ENCODE measurements at places on chromosomes 2 and 18. TPM values are rescaled to one million over a fixed set of nuclear protein-coding genes. Genes with fewer than 3 reads are reported as not detected.

CROCC2 gene
- not detected for polyA plus RNA-seq

CCDC141 gene
- not detected for polyA plus RNA-seq

FAM210A gene
- polyA plus RNA-seq: 25.3 TPM

DNA sequence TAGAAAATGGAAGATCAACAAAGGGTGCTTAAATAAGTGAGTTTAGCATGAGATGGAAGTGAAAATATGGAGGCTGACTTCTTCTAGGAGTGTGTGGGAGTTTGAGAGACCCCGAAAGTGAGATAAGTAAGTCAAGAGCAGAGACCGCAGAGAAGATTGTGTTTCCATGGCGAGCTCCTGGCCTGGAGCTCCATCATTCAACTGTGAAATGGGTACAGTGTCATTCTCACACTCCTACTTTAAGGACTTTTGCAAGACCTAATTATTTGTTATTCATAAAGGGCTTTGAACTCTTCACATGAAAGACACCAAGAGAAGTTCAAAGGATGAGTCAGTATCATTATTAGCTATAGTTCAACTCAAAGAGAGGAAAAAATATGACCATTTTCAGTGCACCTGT is 134.2 kb upstream of the PIK3C3 start:
- H3K27ac ChIP-seq: no peak overlapping the region
- no peaks in the 10 kb centered on the region for H3K36me3 ChIP-seq
- no peaks in the 10 kb centered on the region for H3K4me1 ChIP-seq
- H3K4me3 ChIP-seq: no peak overlapping the region

GRCh38 chr2:70442301-70443077 is 111.1 kb downstream of the TGFA start:
- H3K27ac ChIP-seq: no peak overlapping the region
- H3K36me3 ChIP-seq: peaks cover 11% of the 10 kb centered on the region
- no peak for DNase-seq
- no peaks in the 10 kb centered on the region for H3K4me1 ChIP-seq
- no peaks in the 10 kb centered on the region for H3K27me3 ChIP-seq
- H3K4me3 ChIP-seq: no peak overlapping the region

DNA sequence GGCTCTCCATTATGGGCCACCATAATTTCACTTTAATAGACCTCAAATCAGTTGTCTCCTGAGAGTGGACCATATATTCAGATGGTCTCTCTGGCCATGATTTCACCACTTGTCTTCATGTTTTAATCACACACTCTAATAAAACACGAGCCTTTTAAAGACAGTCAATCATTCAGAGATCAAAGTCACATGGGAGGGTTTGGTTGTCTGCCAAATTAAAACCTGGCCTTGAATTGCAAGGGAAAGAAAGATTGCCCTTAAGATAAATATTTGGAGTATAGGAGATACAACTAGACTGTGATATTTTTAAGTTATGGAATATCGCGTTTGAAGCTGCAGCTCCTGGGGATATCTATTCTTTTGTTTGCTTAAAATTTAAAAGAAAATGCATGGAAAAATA is 377.8 kb upstream of the DDX18 start:
- H3K4me3 ChIP-seq: no peak overlapping the region
- H3K36me3 ChIP-seq: no peaks in the 10 kb centered on the region
- H3K27ac ChIP-seq: no peak overlapping the region
- H3K4me1 ChIP-seq: no peaks in the 10 kb centered on the region
- DNase-seq: no peak

- no peak for DNase-seq
- H3K27ac ChIP-seq: no peak overlapping the region
- H3K4me3 ChIP-seq: no peak overlapping the region
- H3K36me3 ChIP-seq: no peaks in the 10 kb centered on the region
- peaks cover 5% of the 10 kb centered on the region for H3K4me1 ChIP-seq
- no peaks in the 10 kb centered on the region for H3K27me3 ChIP-seq
Measured at GRCh38 chr2:60853531-60853930, 27.8 kb upstream of the REL start.

DLX2 gene
- 0.26 TPM for polyA plus RNA-seq

DNA sequence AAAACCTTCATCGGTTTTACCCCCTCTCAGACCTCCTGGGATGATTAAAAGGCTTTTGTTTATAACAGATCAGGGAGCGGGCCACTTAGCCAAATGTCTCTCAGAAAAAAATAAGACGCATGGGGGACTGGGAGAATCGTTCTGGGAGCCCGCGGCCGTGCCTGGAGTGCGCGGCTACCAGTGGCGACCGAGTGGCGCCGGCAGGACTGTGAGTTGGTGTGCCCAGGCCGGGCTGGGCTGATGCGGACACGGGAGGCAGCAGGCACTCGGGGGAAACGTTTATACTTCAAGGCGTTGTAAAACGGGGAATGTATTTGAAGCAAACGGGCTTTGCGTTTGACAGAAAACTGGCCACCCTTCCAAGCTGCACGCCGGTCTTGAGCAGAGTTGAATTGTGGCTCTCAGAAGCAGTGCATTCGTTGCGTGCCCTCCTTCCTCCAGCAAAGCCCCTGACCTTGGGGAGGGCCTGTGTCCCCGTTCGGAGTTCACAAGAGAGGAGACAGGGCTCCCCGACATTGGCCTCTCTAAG is 4.7 kb upstream of the HOXD10 start:
- DNase-seq: no peak
- no peak overlapping the region for H3K27ac ChIP-seq
- H3K36me3 ChIP-seq: no peaks in the 10 kb centered on the region
- H3K4me1 ChIP-seq: no peaks in the 10 kb centered on the region

DNA sequence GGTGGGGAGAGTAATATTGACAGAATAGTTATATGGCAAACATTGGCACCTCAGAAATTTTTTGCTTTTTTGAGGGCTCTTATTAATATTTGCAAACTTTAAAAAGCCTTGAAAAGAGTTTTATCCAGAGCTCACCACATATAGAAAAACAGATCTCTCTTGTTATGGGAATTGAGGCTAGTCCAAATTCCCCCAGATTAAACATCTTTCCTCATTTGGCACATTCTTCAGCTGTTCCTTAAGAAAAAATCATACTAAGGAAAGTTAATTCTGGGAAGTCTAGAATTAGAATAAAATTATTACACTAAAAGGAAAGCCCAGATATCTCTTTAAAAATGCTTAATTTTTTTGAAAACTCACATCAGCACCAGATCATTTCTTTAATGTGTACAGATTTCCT is 5.6 kb downstream of the TFPI start:
- DNase-seq: no peak
- H3K27ac ChIP-seq: no peak overlapping the region
- H3K36me3 ChIP-seq: no peaks in the 10 kb centered on the region
- H3K4me3 ChIP-seq: no peak overlapping the region
- H3K4me1 ChIP-seq: peaks cover 22% of the 10 kb centered on the region

DNA sequence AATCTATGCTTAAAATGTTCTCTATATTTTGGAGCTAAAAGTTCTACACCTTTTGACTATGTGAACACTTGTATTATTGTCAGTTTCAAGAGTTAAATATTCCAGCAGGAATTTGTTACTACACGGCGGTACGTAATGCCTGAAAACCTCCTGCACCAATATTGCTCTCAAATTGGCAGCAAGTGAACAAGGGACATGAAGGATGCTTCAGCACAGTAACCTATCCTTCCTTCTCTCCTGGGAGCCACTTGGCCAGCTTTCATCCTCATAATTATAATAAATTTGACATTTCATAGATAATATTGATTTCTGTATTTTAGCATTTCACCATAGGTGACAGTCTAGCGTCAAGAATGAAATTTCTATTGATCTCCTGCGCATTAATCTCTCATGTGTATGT is 197.6 kb downstream of the NR4A2 start:
- no peaks in the 10 kb centered on the region for H3K27me3 ChIP-seq
- no peak overlapping the region for H3K4me3 ChIP-seq
- no peaks in the 10 kb centered on the region for H3K36me3 ChIP-seq
- H3K4me1 ChIP-seq: no peaks in the 10 kb centered on the region
- H3K27ac ChIP-seq: no peak overlapping the region
- DNase-seq: no peak

DNA sequence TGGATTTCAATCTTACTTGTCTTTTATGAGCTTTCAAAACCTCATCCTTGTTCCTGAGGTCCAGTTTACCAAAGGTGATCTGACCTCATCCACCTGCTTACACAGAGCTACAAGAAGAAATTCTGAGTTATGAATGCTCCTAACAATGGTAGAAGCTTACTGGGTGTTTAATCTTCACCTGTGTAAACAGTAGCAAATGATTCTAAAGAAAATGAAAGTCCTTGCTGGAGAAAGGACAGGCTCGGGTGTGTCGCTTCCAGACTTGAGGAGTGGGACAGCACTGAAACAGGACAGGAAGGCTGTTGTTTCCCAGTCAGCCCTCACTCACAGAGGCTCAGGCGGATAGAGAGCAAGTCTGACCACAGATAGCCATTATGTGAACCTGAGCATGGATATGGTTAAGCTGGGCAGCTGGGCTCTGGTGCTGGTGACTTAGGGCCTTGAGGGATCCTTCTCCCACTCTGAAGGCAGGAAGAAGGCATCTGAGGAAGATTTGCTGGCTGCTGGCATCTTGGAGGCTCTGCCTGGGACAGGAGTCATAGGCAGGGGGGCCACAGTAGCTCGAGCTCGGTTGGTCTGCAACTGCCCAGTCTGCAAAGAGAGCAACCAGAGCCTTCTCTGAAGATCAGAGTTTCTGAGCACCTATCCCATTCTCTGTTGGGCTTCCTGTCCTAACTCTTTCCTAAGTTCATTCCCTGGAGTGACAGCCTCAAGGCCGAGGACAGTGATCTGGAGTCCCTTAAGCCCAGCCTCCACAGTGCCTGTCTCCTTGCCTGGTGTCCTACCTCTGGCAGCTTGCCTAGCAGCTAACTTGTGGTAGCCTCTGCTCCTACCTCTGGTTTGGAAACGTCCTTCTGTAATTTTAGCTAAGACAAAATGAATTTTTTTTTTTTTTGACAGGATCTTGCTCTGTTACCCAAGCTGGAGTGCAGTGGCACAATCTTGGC is 4.0 kb downstream of the DOK1 start:
- H3K4me1 ChIP-seq: peaks cover 21% of the 10 kb centered on the region
- no peak overlapping the region for H3K4me3 ChIP-seq
- no peak overlapping the region for H3K27ac ChIP-seq
- DNase-seq: no peak

SCYGR4 gene
- polyA plus RNA-seq: not detected

MEIS1 gene
- polyA plus RNA-seq: 2.2 TPM

FAM110C gene
- 26.3 TPM for polyA plus RNA-seq

DNA sequence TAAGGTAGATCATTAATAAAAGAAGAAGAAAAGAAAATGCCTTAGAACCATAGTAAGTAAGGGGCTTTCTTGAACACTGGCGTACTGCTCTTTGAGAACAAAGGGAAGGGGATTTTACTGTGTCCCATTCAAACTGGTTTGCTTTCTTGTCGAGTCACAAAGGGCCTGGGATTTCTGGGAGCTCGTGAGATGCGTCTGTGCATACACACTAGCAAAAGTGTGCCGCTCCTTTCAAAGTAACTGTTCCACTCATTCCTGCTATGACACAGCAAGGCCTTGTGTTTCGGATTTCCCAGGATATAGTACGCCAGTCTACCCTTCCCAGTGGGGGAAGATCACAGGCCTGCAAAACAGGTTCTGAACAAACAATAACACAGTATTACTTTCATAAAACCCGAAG is 93.0 kb downstream of the KCTD18 start:
- no peaks in the 10 kb centered on the region for H3K4me1 ChIP-seq
- H3K27me3 ChIP-seq: no peaks in the 10 kb centered on the region
- no peak for DNase-seq
- no peak overlapping the region for H3K27ac ChIP-seq

CFAP65 gene
- not detected for polyA plus RNA-seq

GRCh38 chr2:100535855-100536254 is 26.9 kb upstream of the PDCL3 start:
- H3K27me3 ChIP-seq: no peaks in the 10 kb centered on the region
- H3K4me3 ChIP-seq: no peak overlapping the region
- DNase-seq: no peak
- no peaks in the 10 kb centered on the region for H3K4me1 ChIP-seq

DNA sequence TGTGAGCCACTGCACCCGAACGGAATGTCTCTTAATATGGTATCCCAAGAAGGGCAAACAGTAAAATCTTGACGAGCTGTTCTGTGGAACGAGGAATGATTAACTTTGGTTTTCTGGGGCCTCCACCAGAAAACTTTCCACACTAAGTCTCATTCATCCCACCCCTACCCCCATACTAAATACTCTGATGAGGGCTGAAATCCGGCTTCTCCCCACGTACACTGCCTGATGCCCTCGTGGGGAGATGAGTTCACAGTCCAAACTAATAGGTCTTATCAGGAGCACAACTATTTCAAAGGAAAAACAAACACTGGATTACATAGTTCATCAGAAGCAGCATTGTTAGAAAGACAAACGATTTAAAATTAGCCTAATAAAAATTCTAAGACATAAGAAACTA is 49.2 kb upstream of the TCF4 start:
- DNase-seq: no peak
- no peaks in the 10 kb centered on the region for H3K36me3 ChIP-seq
- no peak overlapping the region for H3K4me3 ChIP-seq
- no peaks in the 10 kb centered on the region for H3K27me3 ChIP-seq
- no peak overlapping the region for H3K27ac ChIP-seq

DNA sequence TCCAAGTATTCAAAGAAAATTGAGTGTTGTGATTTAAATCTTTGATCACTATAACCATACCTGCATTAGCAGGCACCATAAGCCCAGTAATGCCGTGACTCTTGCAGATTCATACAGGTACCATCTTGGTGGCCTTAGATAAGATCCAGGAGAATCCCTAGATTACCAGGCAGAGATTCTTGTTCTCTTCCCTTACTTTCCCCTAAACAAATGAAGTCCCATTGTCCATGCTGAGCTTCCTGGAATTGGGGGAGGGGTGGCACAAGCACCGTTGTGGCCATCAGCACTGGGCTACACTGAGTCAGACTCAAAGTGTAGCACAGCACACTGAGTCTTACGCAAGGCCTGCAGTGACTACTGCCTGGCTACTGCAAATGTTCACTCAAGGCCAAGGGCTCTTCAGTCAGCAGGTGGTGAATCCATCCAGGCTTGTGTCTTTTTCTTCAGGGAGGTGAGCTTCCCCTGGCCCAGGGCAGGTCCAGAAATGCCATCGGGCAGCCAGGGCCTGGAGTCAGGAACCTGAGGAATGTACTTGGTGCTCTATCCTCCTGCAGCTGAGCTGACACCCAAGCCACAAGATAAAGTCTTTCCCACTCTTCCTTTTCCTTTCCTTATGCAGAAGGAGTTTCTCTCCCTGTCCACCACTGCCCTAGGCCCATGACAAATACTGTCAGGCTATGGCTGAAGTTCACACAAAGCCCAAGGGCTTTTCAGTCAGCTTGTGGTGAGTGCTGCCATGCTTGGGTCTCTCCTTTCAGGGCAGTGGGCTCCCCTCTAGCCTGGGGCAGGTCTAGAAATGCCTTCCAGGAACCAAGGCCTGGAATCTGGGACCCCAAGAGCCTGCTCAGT is 52.6 kb downstream of the CD28 start:
- H3K27ac ChIP-seq: peak overlapping the region; percentile 55
- peak; percentile 57 for DNase-seq
- H3K27me3 ChIP-seq: no peaks in the 10 kb centered on the region
- H3K4me1 ChIP-seq: peaks cover 19% of the 10 kb centered on the region

- no peaks in the 10 kb centered on the region for H3K27me3 ChIP-seq
- H3K4me1 ChIP-seq: no peaks in the 10 kb centered on the region
- H3K36me3 ChIP-seq: no peaks in the 10 kb centered on the region
- H3K4me3 ChIP-seq: no peak overlapping the region
Measured at GRCh38 chr18:44945888-44946401, 265.3 kb downstream of the SETBP1 start.

Measured in keratinocyte (primary cell).